A549 treated with Mapracorat at 1 μM for 4 hours (cell line): ENCODE measurements at places on chromosomes 5 and 9. TPM values are rescaled to one million over a fixed set of nuclear protein-coding genes. Genes with fewer than 3 reads are reported as not detected.

Gene HMGCR
- total RNA-seq = 23.4 to 28.4 TPM (median 25.6 TPM) in 5 replicates

Gene DOCK2
- 0.84 to 3.5 TPM (median 2.5 TPM) in 5 replicates for total RNA-seq

Gene ADRB2
- total RNA-seq = 0.92 to 1.4 TPM (median 0.93 TPM) in 5 replicates

Gene GRM6
- not detected in 5 replicates for total RNA-seq

Gene PCDHGA6
- 0.13 to 0.27 TPM (median 0.21 TPM) in 5 replicates for total RNA-seq

Gene COX7C
- total RNA-seq = 572 to 816 TPM (median 617 TPM) in 5 replicates

Gene CDX1
- total RNA-seq = not detected in 5 replicates

Gene FGD3
- 0.08 to 0.55 TPM (median 0.37 TPM) in 5 replicates for total RNA-seq

Gene NANS
- 63.5 to 72.6 TPM (median 67.8 TPM) in 5 replicates for total RNA-seq

Gene SHOC1
- 0.02 TPM in 1 of 5 replicates, not detected in the others for total RNA-seq

Gene ANKDD1B
- total RNA-seq = 0.13 TPM in 1 of 5 replicates, not detected in the others

Gene ADAMTSL2
- not detected in 5 replicates for total RNA-seq

Gene OLFML2A
- 19.1 to 31.2 TPM (median 27.9 TPM) in 5 replicates for total RNA-seq

Gene SV2C
- 0.04 TPM in 1 of 5 replicates, not detected in the others for total RNA-seq

Gene TMEFF1
- total RNA-seq = 0.53 to 1.7 TPM (median 1.1 TPM) in 5 replicates

Gene SLC34A3
- 0.08 to 0.28 TPM (median 0.09 TPM) in 3 of 5 replicates, not detected in the others for total RNA-seq

Gene CDC25C
- 8.2 to 11.9 TPM (median 10.5 TPM) in 5 replicates for total RNA-seq

Gene ADRA1B
- total RNA-seq = 20.0 to 28.1 TPM (median 24.3 TPM) in 5 replicates
